Stimulated activated CD4-positive, alpha-beta T cell treated with anti-CD3 and anti-CD28 coated beads, Interleukin-2, amount 100 ng/mL, for 48 hours (primary cell): ENCODE measurements at places on chromosomes 2 and 18.

DNA sequence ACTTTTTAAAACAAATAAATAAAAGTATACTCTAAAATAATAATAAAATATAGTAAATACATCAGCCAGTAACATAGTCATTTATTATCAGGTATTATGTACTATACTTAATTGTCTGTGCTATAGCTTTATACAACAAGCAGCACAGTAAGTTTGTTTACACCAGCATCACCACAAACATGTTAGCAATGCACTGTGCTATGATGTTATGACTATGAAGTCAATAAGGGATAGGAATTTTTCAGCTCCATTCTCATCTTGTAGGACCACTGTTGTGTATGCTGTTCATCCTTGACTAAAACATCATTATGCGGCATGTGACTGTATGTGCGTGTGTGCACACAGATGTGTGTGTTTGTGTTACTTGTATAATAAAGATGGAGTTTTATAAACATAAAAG is 137.5 kb downstream of the LYPD6B start:
- no peak for DNase-seq

DNA sequence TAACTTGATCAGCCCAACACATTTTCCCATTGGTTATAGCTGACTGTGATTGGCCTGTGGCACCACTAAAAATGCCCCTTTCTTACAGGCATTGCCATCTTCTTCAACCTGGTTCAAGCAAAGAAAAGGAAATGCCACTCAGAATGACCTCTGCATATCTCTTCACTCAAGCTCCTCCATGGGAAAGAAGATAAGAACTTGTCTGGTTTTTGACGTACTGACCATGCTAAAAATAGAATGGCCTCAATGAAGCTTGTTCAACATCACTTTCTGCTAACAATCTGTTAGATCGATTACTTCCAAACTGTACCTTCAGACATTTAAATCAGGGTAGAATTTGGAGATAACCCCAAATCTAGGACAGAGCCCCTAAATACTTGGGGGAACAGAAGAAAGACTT is 109.5 kb downstream of the CABYR start:
- no peak for DNase-seq

DNA sequence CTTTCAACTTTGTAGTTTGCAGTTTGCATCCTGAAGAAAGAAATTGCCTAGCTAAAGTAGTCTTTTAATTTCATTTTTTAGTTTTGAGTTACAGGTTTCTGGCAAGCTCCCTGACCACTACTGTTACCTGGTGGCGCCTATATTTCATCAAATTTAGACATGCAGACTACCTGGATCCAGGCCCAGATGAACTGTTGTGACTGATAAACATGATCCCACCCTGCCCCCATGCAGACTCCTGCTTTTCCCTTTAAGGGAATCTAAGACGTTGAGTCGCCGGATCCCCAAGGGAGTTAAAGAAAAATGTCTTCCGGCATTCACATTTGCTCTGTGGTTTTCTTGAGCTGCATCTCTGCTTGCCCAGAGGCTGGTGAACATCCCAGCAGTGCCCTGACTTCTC is 22.2 kb downstream of the METAP1D start:
- no peak for DNase-seq

GRCh38 chr18:23380817-23381216 is 72.3 kb upstream of the RIOK3 start:
- no peak for DNase-seq

GRCh38 chr2:119015845-119016244 is 73.9 kb downstream of the MARCO start:
- no peak for DNase-seq

GRCh38 chr18:57435846-57436190 is 644 bp downstream of the ONECUT2 start:
- no peak for DNase-seq

DNA sequence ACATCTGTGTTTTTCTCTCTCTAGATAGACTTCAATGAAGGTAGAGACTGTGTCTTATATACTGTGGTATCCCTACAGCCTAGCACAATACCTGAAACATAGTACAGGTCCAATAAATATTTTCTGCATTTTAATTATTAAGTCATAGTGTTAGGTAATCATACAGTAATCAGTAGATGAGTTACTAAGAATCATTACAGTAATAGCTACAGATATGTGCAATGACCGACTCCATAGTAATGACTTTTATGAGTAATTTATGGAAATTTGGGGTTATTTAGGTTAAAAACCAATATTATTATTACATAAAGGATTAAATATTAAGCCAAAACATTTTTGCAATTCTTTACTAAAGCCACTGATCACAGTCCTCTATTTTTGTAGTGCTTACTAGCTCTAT is 21.6 kb downstream of the COL5A2 start:
- no peak for DNase-seq

- DNase-seq, result no peak
These were observed 14.7 kb downstream of the ODC1 start for GRCh38 chr2:10433264-10433946.

DNA sequence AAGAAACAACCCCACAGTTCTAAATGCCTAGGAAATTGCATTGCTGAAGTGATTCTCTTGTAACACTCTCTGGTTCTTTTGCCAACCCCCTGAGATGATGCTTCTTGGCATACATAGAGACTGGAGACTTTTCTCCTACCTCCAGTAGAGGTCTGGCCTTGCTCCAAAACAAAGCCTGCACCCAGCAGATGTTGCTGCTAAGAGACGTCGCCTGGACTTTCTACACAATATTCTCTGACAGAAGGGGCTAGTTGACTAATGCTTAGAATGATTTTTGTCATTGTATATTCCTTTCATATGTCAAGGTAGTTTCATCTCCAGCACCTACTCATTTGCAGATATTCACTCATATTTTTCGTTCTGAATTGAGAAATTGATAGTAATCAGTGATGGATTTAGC is 24.6 kb downstream of the SOWAHC start:
- no peak for DNase-seq

DNA sequence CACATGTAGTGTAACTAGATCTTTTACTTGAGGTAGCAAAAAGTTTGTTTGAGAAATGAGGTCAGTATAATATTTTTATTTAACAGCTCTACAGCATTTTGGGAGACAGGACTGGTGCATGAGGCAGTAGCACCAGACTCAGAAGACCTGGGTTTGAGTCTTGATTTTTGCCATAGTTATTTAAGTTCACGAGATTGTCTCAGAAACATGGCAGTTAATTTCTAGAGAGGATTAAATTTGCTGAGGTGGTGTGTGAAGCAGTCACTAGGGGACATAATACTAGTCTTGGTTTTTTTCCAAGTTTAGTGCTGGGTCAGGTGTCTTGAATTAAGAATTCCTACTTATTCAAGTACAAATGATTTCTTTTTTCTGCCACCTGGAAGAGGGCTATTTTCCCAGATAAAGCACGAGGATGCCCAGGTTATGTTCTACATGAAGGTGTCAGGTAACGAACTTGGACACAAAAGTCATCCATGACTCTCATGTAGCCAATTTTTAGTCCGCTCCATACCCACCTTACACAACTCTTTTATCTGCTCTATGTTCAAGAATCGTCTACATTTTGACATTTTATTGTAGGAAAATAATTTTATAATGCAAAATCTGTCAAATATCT is 1.4 kb downstream of the MARCHF7 start:
- DNase-seq, result no peak

- no peak for DNase-seq
These were observed 70.0 kb downstream of the PDCL3 start for GRCh38 chr2:100632759-100633158.

- no peak for DNase-seq
These were observed 226.2 kb downstream of the MC4R start for GRCh38 chr18:60146220-60146960.

DNA sequence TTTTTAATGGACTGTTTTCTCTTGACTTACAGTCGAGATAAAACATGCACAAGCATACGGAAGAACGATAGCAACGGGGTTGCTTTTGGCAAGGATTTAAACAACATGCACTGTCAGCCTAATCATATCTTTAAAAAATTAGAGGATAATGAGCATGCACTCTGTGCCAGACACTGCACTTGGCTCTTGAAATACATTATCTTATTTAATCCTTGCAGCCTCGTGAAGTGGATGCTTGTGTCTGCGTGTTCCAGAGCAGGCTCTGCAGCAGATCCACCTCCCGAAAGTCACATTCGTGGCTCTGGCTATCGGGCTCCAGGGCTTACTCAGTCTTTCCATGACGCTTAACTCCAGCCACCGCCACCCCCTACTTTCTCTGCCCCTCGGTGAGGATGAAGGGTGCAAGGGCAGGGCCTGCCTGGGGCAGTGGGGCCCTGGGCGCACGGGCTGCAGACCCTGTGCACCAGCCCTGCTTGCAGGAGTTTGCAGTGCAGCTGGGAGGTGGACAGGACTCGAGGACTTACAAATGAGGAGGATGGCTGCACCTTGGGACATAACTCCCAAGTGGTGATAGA is 61.7 kb downstream of the ACKR3 start:
- DNase-seq, result no peak

DNA sequence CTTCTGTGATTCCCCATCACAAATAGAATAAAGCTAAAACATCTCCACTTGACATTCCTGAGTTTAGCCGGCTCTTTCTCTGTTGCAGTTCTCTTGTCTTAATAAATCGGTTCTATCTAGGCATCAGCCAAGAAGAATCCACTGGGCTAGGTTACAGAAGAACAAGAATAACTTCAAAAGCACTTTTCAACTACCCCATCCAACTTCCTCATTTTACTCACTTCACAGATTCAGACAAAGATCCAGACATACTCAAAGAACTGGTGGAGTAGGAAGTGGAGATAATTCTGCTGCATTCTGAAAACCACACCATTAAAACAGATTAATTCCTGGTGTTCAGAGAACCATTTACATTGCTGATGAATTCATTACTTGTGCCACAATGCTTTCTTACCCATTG is 9.6 kb upstream of the ALPK2 start:
- DNase-seq, result no peak

DNA sequence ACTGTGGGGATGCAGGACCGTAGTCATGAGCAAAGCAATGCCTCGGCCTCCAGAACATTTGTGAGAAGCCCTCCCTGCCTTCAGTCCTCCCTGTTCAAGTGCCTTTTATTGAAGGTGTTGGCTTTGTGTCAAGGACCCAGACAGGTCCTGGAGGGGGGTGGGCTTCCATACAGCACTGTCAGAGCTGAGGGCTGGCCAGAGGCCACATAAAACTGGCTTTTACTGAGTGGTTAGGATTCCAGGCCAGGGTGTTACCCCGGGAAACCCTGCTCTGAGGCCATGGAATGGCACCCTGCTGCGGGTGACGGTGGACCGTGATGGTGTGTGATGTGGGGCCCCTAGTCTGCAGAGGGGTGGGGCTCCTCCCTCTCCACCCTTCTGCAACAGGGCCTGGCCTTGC is 41.6 kb downstream of the TOGARAM2 start:
- DNase-seq, result no peak
